ENCODE measurements at places on chromosomes 2 and 18.

DNA sequence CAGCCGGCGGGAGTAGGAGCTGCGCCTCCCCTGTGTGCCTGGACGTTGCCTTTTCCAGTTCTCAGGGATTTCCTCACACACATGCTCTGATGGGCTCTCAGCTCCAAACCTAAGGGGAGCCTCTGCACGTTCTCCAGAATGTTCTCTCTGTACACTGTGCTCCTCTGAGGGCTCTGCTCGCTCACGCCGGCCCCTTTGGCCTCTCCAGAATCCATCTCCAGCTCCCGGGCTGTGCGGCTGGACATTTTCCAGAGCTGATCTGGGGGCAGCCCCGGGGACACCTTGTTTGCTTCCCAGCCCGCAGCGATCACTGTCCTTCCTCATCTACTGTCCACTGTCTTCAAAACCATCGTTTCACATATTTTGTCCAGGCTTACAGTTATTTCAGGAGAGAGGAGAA lies 245.4 kb upstream of the HDAC4 start:
- no peak for DNase-seq

- no peak for DNase-seq
Observed at GRCh38 chr2:128607440-128607839, 288.8 kb upstream of the HS6ST1 start.

DNA sequence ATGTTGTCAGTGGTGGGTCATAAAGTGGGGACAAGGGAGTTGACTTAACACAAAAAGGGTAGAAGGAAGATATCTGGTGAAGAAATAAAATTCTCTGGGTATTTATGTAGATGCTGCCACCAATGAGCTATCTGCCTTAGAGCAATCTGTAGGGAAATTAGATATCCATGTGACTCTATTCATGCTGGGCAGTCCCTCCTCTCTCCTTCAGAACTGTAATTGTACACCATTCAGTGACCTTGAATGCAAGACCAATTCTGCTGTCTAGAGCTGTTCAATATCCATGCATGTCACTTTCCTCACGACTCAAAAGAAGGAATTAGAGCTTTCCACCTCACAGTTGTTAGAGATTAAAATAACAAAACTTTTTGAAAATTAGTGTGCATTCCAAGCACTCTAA lies 28.6 kb upstream of the TDRD15 start:
- no peak for DNase-seq

- peak; percentile 71 for DNase-seq
Observed at GRCh38 chr2:241314226-241315092, 1.0 kb downstream of the HDLBP start.

DNA sequence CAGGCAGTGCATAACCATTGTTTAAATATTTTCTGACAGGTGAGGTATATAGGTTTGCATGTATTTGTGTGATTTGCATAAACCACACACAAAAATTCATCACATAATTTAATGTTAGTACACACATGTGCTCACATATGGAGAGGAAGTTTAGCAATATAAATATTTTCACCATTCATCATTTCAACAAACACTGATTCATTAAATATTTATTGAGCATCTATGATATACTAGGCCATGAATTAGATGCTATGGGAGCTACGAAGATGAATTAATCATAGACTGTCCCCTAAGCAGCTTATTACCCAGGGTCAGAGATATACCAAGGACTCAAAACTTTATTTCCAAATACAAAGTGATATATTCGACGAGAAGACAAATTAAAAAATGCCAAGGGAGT lies 311.6 kb upstream of the PIK3C3 start:
- DNase-seq = peak; percentile 79

DNA sequence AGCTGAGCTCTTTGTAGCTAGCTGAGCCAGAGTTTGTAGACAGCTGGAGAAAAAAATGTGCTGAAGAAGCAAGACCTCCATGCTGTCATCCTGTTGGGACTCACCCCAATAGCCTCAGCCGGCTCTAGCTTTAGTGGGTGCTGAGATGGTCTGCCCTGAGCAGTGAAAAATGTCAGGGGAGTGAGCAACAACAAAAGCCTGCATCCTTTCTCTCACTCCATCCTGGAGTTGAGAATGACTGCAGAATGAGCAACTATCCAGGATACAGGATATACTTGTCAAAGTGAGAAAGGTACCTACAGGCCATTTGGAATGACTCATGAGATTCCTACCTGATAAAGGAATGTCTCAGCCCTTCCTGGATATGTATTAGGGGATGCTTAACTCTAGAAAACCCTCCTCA lies 146.1 kb upstream of the DLX2 start:
- DNase-seq = peak; percentile 97

- no peak for DNase-seq
Observed at GRCh38 chr2:158221063-158222020, 119.7 kb downstream of the UPP2 start.

DNA sequence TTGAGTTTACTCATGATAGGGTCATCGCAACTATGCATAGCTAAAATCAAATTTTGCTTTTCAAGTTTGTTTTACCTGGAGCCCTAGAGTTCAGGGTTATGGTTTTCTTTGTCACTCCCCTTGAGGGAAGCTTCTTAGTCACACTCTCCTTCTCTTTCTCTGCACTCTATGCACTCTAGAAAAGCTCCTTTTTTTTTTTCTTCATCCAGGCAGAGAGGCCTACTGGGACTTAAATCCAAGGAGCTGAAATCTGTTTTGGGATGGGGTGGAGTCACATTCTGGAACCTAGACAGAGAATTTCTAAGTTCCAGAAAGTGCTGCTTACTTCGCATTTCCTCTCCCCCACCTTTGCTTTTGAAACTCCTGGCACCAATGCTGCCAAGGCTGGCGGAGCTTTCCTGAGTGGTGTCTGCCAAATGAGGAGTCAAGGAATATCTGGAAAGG lies 19.1 kb upstream of the IL18R1 start:
- DNase-seq = peak; percentile 51

DNA sequence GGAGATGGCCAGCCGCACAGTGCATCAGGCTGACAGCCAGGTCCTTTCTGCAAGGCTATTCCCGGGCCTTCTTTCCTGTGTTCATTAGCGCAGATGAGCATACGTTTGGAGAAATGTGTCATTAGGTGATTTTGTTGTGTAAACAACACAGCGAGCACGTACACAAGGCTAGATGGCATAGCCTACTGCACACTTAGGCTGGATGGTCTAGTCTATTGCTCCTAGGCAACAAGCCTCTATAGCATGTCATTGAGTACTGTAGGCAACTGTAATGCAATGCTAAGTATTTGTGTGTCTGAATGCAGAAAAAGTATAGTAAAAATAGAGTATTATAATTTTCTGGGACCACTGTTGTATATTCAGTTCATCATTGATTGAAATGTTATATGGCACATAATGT lies 50.9 kb upstream of the PHLPP1 start:
- no peak for DNase-seq

GRCh38 chr2:28296904-28297303 lies 95.8 kb upstream of the FOSL2 start:
- DNase-seq = peak; percentile 74

GRCh38 chr18:407191-407590 lies 93.3 kb downstream of the COLEC12 start:
- DNase-seq = no peak

- no peak for DNase-seq
Observed at GRCh38 chr2:226339616-226340015, 460.0 kb downstream of the IRS1 start.

DNA sequence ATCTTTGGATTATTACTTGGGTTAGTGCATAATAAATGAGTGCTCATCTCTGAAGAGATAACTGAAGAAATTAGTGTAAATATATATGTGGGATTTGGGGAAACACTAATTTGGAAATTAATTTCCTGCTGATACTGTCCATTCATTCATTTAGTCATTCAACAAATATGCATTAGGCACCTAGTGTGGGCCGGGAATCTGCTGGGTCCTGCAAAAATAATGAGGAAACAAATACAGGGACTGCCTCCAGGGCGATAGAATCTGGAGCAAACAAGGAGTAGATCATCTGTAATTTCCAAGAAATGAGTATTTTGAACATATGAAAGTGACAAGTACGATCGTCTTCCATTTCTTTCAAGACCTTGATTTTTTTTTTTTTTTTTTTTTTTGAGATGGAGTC lies 203.7 kb upstream of the LYPD1 start:
- peak; percentile 16 for DNase-seq

DNA sequence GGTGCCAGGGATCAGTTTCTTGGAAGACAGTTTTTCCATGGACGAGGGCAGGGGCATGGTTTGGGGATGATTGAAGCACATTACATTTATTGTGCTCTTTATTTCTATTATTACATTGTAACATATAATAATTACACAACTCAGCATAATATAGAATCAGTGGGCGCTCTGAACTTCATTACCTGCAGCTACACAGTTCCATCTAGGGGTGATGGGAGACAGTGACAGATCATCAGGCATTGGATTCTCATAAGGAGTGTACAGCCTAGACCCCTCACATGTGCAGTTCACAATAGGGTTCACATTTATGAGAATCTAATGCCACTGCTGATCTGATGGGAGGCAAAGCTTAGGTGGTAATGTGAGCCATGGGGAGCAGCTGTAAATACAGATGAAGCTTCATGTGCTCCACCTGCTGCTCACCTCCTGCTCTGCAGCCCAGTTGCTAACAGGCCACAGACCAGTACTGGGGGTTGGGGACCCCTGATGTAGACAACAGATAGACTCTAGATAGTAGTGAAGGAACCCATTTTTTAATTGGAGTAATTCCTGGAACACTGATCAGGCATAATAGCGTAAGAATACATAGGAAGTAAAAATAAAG lies 41.5 kb upstream of the MC4R start:
- DNase-seq = peak; percentile 42

DNA sequence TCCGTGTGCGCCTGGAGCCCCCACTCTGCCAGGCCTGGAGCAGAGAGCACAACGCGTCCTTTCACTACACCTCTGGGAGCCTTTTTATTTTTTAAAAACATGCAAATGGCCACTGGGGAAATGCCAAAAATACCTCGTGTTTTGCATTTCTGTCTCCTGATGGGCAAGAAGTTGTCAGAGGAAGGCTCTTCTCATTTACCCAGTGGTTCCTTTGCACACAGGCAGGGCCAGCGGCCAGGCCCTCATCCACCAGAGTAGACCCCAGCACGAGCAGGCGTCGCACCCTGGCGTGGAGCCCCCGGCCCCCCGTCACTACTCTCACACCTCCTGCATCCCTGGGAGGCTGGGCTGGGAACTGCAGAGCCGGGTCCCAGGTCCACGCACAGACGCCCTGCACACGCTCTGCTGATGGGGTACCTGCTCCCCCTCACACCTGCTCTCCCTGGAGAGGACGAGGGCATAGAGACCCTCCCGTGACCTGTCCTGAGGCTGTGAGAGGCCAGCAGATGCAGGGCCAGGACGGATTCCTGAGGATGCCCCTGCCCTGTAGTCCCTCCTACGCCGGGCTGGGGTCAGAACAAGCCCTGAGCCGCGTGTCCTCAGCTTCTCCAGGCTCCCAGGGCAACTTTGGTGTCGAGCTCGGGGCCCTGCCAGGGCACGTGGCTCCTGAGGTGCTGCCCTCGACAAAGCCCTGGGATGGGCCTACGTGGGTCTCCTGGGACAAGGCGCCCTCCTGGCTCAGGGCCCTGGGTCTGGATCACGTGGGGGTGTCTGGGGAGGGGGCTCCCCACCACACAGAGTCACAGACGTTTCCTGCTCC lies 65.0 kb downstream of the NFATC1 start:
- no peak for DNase-seq

- DNase-seq = peak; percentile 42
Observed at GRCh38 chr2:176643646-176644045, 374.4 kb downstream of the MTX2 start.

GRCh38 chr2:7660816-7661215 lies 743.6 kb downstream of the RNF144A start:
- no peak for DNase-seq

GRCh38 chr2:98293931-98294687 lies 52.1 kb upstream of the CNGA3 start:
- no peak for DNase-seq

GRCh38 chr2:114218383-114218782 lies 224.1 kb upstream of the DPP10 start:
- no peak for DNase-seq

GRCh38 chr2:41719756-41720155 lies 328.1 kb upstream of the PKDCC start:
- DNase-seq = no peak

- DNase-seq = no peak
Observed at GRCh38 chr2:122481717-122482116, 726.3 kb downstream of the TSN start.

DNA sequence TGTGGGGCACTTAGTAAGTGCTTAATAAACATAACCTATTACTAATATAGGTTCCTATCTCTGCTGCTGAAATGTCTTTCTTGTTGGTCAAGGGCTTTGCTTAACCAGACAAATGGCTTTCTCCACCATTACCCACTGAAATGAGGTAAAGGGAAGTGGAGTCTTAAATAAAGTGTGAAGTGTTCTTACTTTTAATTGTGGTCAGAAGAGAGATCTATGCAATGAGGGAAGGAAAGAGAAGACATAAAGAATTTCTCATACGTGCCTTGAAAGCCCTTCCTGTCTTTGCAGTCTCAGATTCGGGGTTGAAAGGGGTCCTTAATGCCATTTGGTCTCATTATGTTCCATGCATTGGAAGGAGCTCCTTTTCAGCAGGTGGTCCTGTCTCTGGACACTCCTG lies 6.9 kb upstream of the CXCR4 start:
- DNase-seq = no peak

- no peak for DNase-seq
Observed at GRCh38 chr2:120815292-120815691, 79.6 kb downstream of the GLI2 start.

- no peak for DNase-seq
Observed at GRCh38 chr2:157061799-157062198, 195.7 kb upstream of the GALNT5 start.

- DNase-seq = no peak
Observed at GRCh38 chr18:21262979-21263378, 20.9 kb downstream of the GREB1L start.

DNA sequence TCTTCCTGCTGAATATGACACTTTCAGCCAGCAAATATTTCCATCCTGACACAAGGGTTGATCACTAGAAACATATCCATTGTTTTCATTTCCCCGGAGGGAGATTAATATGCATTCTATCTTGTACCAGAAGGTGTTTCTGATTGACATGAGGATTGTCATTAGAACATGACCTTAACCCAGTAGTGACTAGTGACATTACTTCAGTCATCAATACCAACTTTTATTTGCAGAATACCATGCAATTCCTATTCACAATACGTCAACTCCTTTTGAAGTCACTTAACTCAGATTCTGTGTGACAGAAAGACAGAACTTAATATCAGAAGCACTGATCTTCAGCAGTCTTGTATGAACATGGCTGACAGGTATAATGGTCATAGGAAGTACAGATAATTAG lies 1108.9 kb upstream of the CRIM1 start:
- DNase-seq = no peak

DNA sequence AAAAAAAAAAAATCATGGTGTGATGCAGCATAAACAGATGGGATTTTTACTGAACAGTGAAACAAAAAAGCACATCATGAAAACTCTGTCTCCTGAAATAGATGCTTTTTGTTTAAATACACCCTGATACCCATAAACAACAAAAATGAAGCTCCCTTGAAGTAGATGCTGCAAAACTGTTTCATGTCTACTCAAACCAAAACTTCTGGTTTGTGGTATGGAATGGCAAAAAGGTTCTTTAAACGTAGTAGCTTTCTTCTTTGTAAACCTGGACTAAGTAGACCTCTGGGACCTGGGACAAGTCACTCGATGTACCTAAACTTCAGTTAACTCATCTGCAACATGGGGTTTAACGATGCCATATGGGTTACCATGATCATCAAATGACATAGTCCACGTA lies 64.4 kb upstream of the RAPH1 start:
- DNase-seq = no peak

All from ELR (cell line).